ENCODE measurements at places on chromosomes 1 and 21. TPM values are rescaled to one million over a fixed set of nuclear protein-coding genes. Genes with fewer than 3 reads are reported as not detected.

OR2T2 gene
- not detected for total RNA-seq

VANGL2 gene
- 0.02 TPM for total RNA-seq

KIF2C gene
- total RNA-seq: 82.7 TPM

PCP4L1 gene
- not detected for total RNA-seq

LRRC38 gene
- not detected for total RNA-seq

SLAMF6 gene
- 55.4 TPM for total RNA-seq

LCE1A gene
- not detected for total RNA-seq

IRF6 gene
- total RNA-seq: not detected

PTCH2 gene
- 1.0 TPM for total RNA-seq

ADARB1 gene
- total RNA-seq: 24.6 TPM

BNIPL gene
- total RNA-seq: 0.85 TPM

GREM2 gene
- 0.05 TPM for total RNA-seq

HES4 gene
- total RNA-seq: 5.0 TPM

GPR25 gene
- total RNA-seq: not detected

RYR2 gene
- total RNA-seq: not detected

ZNF670 gene
- total RNA-seq: 2.8 TPM

CADM3 gene
- not detected for total RNA-seq

OR14A16 gene
- not detected for total RNA-seq

WNT9A gene
- total RNA-seq: not detected

MSH4 gene
- total RNA-seq: 0.33 TPM

CIART gene
- total RNA-seq: 6.0 TPM

Data from activated CD4-positive, alpha-beta T cell treated with anti-CD3 and anti-CD28 coated beads, Interleukin-2, amount 10 ng/mL, durations not matched to agents 24 days and 14 days (primary cell).